GM12865 (cell line): ENCODE measurements at places on chromosomes 2 and 18.

DNA sequence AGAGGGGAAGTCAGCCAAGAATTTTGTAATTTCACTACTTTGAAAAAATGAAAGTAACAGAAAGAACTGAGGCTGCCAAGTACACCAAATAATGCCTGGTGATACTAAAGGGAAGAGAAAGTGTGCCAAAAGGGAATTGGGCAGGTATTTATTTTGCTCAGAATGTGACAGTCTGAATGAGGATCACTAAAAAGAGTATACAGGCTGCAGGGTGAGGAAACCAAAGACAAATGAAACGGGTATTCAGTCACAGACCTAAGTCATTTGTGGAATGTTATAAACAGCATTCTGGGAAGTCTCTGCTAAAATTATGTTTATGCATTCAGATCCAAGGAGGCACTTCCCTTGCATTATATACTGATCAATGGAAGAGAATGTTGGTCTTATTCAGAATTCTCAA, 418.6 kb upstream of the SLC39A10 start:
- no peak for DNase-seq

DNA sequence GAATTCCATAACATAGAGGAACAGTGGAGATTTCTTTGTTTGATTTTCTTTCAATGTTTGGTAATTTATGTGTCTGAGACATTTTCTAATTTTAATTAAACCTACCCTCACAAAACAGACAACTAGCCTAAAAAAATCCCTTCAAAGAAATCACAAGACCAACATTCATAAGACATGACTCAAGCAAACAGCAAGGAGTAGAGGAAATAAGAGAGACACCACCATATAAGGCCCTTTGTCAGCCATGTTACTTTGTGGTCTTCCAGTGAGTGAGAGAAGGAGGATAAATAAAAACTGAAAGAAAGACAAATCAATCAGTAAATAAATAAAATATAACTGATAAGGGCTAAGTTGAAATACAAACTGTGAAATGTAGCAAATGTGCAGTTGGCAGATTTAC, 830.8 kb upstream of the SLC39A10 start:
- no peak for DNase-seq

DNA sequence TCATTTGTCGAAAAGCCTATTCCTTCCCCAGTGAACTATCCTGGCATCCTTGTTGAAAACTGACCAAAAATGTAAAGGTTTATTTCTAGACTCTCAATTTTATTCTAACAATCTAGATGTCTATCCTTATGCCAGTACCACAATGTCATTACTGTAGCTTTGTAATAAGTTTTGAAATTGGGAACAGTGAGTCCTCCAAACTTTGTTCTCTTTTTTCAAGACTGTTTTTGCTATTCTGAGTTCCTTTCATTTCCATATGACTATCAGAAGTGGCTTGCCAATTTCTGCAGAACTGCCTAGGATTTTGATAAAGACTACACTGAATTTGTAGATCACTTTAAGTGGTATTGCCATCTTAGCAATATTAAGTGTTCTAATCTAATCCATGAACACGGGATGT, 9.7 kb downstream of the STARD7 start:
- no peak for DNase-seq

- DNase-seq = no peak
Measured at GRCh38 chr2:24496959-24497358, 5.9 kb downstream of the NCOA1 start.

- peak; percentile 50 for DNase-seq
Measured at GRCh38 chr2:55159037-55159651, 72.9 kb downstream of the CLHC1 start.
